ENCODE measurements at places on chromosomes 7 and 10. TPM values are rescaled to one million over a fixed set of nuclear protein-coding genes. Genes with fewer than 3 reads are reported as not detected.

The TBX20 gene
- not detected for total RNA-seq

The GDF10 gene
- total RNA-seq: 0.20 TPM

The GPR26 gene
- total RNA-seq: 0.07 TPM

The UNCX gene
- not detected for total RNA-seq

The PLXNA4 gene
- 0.35 TPM for total RNA-seq

The KLF6 gene
- total RNA-seq: 19.3 TPM

The MEOX2 gene
- not detected for total RNA-seq

The MYO3A gene
- 4.3 TPM for total RNA-seq

The STOX1 gene
- 5.8 TPM for total RNA-seq

The PKD2L1 gene
- 0.20 TPM for total RNA-seq

The EVX1 gene
- not detected for total RNA-seq

- peak overlapping the region; percentile 31 for H3K27ac ChIP-seq
- H3K4me1 ChIP-seq: no peaks in the 10 kb centered on the region
- H3K4me3 ChIP-seq: peak overlapping the region; percentile 19
- no peak for DNase-seq
These were observed 36.0 kb downstream of the MYOF start for GRCh38 chr10:93445978-93446720.

DNA sequence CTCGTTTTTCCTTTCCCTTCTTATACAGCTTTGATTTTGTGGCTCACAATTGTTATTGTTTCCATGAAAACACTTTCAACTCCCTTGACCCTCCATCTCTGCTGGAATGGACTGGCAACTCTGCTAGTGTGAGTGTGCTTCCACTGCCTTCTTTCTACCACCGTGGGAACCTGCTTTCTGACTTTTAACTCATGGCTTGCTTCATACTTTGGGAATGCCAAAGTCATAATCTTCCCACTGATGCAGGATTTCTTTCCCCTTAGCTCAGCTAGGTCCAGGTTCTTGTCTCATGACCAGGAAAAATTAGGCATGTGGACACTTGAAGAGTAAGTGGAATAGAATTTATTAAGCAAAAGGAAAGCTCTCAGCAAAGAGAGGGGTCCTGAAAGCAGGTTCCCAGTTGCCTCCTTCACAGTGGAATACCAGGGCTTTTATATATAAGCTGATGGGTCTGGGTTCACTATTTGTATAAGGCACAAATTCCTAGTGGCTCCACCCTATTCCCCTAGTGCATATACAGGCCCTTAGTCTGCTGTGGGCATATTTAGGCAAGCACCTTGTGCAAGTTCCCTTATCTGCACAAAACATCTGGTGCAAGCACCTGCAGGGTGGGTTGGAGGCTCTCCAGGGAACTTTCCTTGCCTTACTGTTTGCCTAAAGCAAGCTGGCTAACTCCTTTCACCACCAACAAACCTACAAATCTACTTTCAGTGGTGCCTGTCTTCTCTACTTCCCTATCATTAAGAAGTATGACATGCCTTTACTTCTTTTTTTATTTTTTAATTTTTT, 119.5 kb downstream of the CFAP58 start:
- peaks cover 3% of the 10 kb centered on the region for H3K36me3 ChIP-seq
- DNase-seq: no peak
- H3K4me3 ChIP-seq: no peak overlapping the region
- no peak overlapping the region for H3K27ac ChIP-seq
- no peaks in the 10 kb centered on the region for H3K27me3 ChIP-seq

DNA sequence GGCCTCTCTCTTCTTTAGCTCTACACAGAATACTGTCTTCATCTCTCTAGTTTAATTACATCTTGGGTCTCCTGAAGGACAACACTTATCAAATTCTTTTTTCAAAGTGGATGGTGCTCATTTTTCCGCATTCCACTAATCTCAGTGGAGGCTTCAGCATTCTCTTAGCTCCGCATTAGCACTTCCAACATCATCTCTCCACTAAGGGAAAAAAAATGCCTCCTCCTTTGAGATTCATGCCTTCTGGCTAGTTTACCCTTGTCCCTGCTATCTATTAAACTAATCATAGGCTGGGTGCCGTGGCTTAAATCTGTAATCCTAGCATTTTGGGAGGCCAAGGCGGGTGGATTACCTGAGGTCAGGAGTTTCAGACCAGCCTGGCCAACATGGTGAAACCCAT, 9.2 kb downstream of the PPP3CB start:
- H3K4me3 ChIP-seq: no peak overlapping the region
- H3K27ac ChIP-seq: no peak overlapping the region
- H3K36me3 ChIP-seq: peaks cover 10% of the 10 kb centered on the region
- no peak for DNase-seq
- no peaks in the 10 kb centered on the region for H3K27me3 ChIP-seq

GRCh38 chr7:145411066-145411465, 575.2 kb upstream of the TPK1 start:
- no peak for DNase-seq
- no peaks in the 10 kb centered on the region for H3K4me1 ChIP-seq
- H3K27me3 ChIP-seq: no peaks in the 10 kb centered on the region
- H3K36me3 ChIP-seq: no peaks in the 10 kb centered on the region
- no peak overlapping the region for H3K4me3 ChIP-seq

- H3K4me3 ChIP-seq: no peak overlapping the region
- no peak for DNase-seq
- no peaks in the 10 kb centered on the region for H3K4me1 ChIP-seq
- H3K27me3 ChIP-seq: no peaks in the 10 kb centered on the region
- no peak overlapping the region for H3K27ac ChIP-seq
These were observed 29.2 kb downstream of the DLD start for GRCh38 chr7:107920048-107920772.

DNA sequence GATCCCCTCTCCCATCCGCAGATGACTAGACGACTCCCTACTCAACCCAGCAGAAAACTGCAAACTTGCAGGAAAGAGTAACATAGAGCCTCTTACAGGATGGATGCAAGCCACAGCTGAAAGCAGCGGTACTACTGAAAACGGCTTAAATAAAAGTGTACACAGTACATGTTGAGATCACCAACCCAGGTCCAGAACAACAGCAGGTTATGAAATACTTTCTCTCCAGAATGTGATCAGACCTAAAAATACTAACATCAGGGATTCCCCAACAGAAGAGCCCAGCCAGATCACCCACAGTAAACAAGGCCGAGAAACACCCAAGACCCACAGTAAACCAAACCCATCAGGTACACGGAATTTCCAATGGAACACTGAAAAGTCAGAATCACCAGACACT, 13.2 kb downstream of the ATE1 start:
- H3K36me3 ChIP-seq: peaks cover 31% of the 10 kb centered on the region
- H3K4me1 ChIP-seq: no peaks in the 10 kb centered on the region
- no peaks in the 10 kb centered on the region for H3K27me3 ChIP-seq
- DNase-seq: no peak
- H3K27ac ChIP-seq: no peak overlapping the region
- H3K4me3 ChIP-seq: no peak overlapping the region

GRCh38 chr10:124676416-124677062, 67.6 kb downstream of the FAM53B start:
- peaks cover 2% of the 10 kb centered on the region for H3K36me3 ChIP-seq
- DNase-seq: no peak
- H3K27ac ChIP-seq: no peak overlapping the region
- no peaks in the 10 kb centered on the region for H3K4me1 ChIP-seq
- no peaks in the 10 kb centered on the region for H3K27me3 ChIP-seq

GRCh38 chr7:29319719-29320521, 125.3 kb downstream of the CHN2 start:
- no peaks in the 10 kb centered on the region for H3K27me3 ChIP-seq
- DNase-seq: no peak
- no peak overlapping the region for H3K27ac ChIP-seq
- H3K4me3 ChIP-seq: no peak overlapping the region

- DNase-seq: no peak
- no peaks in the 10 kb centered on the region for H3K27me3 ChIP-seq
- no peak overlapping the region for H3K27ac ChIP-seq
These were observed 107.1 kb downstream of the RNF32 start for GRCh38 chr7:156747718-156748117.

- H3K36me3 ChIP-seq: no peaks in the 10 kb centered on the region
- H3K4me1 ChIP-seq: no peaks in the 10 kb centered on the region
- no peak overlapping the region for H3K27ac ChIP-seq
- H3K4me3 ChIP-seq: peak overlapping the region; percentile 46
- no peak for DNase-seq
- H3K27me3 ChIP-seq: peaks cover 2% of the 10 kb centered on the region
These were observed 21.4 kb upstream of the OPN4 start for GRCh38 chr10:86632951-86633350.

GRCh38 chr7:73918926-73919693, 58.2 kb downstream of the TMEM270 start:
- H3K36me3 ChIP-seq: no peaks in the 10 kb centered on the region
- peaks cover 2% of the 10 kb centered on the region for H3K4me1 ChIP-seq
- DNase-seq: peak; percentile 82
- peak overlapping the region; percentile 62 for H3K4me3 ChIP-seq
- no peaks in the 10 kb centered on the region for H3K27me3 ChIP-seq

DNA sequence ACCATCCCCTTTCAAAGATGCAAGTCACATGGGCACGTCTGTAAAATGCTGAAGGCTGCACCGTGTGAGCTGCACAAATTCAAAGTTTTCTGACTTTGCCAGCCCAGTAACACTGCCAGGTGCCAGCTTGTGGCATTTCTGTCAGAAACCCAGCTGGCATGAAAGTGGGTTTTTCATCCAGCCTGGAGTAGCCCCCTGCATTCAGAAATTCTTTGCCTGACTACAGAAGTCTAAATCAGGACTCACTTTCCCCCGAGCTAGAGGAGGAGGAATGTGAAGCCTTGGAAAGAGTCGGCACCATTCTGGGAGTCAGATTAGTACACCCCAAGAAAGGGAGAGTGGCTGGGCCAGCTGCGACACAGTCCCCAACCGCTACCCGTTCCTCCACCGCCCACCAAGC, 56.7 kb upstream of the EN2 start:
- H3K27me3 ChIP-seq: no peaks in the 10 kb centered on the region
- no peak overlapping the region for H3K27ac ChIP-seq
- DNase-seq: no peak
- no peaks in the 10 kb centered on the region for H3K4me1 ChIP-seq

DNA sequence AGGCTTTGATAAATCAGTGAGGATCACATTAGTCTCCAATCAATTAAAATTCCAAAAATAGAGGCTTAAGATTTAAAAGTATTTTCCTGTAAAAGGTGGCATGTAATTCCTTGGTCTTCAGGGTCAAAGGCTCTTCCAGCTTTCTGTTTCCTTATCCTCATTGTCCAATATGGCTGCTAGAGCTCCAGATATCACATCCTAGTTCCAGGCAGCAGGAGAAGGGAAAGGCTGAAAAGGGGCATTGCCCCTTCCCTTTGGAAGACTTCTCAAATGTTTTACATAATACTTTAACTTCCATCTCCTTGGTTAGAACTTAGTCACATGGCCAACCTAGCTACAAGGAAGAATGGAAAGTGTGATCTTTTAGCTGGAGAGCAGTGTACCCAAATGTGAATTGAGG, 39.2 kb upstream of the JAZF1 start:
- no peaks in the 10 kb centered on the region for H3K36me3 ChIP-seq
- H3K27ac ChIP-seq: no peak overlapping the region
- no peak overlapping the region for H3K4me3 ChIP-seq
- no peak for DNase-seq
- no peaks in the 10 kb centered on the region for H3K27me3 ChIP-seq
- peaks cover 5% of the 10 kb centered on the region for H3K4me1 ChIP-seq

- H3K27ac ChIP-seq: no peak overlapping the region
- DNase-seq: no peak
- H3K4me1 ChIP-seq: no peaks in the 10 kb centered on the region
- H3K27me3 ChIP-seq: no peaks in the 10 kb centered on the region
These were observed 81.8 kb downstream of the NT5C2 start for GRCh38 chr10:103111031-103111917.

DNA sequence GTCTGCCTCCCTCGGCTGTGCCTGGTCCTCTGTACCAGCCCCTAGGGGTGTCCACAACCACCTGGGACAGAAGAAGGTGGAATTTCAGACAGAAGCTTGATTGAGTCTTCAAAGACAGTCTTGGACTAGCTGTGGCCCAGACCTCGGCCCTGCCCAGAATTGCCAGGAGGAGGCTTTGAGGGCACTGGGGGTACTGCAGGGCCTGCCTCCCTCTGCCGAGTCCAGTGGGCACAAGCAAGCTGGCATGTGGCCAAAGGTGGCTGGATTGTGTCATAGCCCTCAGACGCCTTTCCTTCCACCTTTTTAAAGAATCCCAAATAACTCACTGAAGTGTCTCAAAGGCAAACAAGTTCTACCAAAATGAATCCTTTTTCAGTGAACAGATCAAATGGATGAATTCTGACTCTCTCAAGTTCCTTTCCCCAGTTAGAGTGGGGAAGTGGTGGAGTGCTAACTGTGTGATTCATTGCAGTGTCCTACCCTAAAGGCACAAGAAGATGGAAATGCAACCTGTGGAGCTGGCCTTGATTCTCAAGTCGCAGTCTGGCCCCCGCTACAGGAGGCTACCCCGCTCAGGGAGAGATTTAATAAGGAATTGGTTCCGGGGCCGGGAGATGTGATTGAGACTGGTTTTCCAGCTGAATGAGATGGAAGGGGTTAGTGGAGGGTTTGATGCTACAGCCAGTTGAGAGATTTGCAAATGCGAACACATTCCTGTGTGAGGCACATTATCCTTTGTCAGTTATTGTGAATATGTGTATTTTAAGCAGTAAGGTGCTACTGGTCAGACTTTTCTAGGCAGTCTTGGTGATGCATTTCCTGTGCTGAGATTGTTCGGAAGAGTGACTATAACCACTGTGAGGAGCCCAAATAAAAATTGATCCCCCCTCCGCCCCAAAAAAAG, 28.8 kb upstream of the SLC26A4 start:
- no peaks in the 10 kb centered on the region for H3K36me3 ChIP-seq
- DNase-seq: no peak
- no peaks in the 10 kb centered on the region for H3K27me3 ChIP-seq

DNA sequence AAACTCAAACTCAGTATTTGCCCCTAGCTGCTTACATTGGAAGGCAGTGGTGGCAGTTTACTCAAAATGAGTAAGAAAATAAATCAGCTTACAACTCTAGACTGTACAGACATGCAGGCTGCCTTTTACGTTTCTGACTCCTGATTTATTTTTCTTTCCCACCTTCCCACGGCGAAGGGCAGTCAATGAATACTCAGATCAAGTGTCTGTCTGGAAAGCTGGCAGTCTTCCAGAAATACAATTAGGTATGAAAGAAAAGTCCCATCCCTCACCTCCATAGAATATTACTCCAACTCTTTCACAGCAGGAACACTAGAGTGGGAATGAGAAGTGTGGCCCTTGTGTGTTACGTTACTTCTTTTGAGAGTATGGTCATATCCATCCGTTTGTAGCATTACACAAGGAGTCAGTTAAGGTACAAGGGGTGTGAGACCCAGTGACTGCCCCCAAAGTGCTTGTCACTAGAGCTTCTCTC, 1.3 kb upstream of the PAPSS2 start:
- no peak overlapping the region for H3K4me3 ChIP-seq
- H3K27me3 ChIP-seq: no peaks in the 10 kb centered on the region
- H3K36me3 ChIP-seq: no peaks in the 10 kb centered on the region

DNA sequence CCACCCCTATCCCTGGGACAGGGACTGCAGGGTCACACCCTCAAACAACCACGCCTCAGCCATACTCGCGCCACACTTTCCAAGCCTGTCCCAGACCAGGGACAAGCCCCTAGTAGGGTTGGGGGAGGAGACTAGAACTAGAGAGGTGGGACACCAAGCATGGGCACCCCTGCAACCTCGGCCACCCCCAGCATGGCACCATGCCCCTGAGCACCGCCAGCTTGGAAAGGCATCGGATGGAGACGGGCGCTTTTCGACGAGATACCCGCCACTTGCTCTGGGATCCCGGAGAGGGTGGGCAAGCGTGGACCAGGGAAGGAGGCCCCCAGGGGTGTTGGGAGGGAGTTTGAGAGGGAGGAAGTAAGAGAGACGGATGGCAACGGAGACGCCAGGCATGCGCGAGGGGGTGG, 13.1 kb upstream of the KMT2E start:
- no peaks in the 10 kb centered on the region for H3K4me1 ChIP-seq
- H3K4me3 ChIP-seq: no peak overlapping the region
- no peak for DNase-seq
- H3K36me3 ChIP-seq: no peaks in the 10 kb centered on the region

Measured in H9 (cell line).